ENCODE measurements at places on chromosomes 6 and 20.

DNA sequence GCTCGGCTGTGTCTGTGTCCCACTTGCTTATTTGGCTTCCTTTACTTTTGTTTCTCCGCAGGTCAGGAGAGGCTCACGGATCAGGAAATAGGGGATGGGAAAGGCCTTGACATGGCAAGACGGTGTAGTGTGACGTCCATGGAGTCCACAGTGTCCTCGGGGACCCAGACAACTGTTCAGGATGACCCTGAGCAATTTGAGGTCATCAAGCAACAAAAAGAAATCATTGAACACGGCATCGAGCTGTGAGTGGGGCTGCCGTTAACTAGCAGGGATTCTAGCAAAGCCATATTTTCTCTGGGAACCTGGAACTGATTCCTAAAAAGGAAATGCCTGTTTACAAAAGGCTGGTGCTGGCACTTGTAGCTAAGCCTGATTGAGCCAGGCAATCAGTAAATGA lies 54.4 kb downstream of the ARFGEF2 start:
- no peak for DNase-seq

- DNase-seq: no peak
These were observed 470.1 kb downstream of the MAFB start for GRCh38 chr20:40218971-40219370.

DNA sequence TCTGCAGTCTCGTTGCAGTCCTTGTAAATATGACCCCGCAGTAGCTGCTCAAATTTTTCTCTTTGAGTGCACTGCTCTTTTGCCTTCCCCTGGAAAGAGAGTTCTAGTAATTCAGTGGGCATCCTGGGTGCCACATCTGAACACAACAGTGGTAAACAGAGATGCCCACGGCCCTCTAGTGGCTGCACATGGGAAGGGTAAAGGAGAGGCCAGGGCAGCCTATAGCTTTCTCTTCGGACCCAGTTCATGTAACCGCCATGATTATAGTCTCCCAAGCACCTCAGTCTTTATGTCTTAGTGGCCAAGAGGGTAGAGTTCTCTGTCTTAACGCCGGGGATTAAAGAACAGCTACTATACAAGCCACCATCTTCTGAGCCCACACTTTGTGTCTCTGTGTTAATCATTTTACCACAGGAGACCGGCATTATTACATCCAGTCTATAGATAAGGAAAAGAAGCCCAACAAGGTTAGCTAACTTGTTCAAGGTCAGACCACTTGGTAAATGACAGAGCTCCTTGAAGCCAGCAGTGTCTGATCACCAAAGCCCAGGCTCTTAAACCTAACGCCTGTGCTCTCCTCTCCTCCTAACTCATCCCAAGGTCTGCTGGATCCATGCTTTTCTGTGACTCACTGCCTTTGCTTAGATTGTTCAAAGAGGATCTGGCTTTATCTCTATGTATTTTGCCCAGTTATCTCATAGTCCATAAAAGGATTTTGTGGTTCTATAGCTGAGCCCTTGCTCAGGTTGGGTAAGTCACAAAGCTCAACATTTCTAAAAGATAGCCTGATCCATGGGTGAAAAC lies 81.8 kb downstream of the ISM1 start:
- no peak for DNase-seq

GRCh38 chr6:136365776-136366354 lies 76.2 kb upstream of the BCLAF1 start:
- no peak for DNase-seq

GRCh38 chr6:158517581-158517980 lies 42.3 kb upstream of the TMEM181 start:
- DNase-seq: no peak

DNA sequence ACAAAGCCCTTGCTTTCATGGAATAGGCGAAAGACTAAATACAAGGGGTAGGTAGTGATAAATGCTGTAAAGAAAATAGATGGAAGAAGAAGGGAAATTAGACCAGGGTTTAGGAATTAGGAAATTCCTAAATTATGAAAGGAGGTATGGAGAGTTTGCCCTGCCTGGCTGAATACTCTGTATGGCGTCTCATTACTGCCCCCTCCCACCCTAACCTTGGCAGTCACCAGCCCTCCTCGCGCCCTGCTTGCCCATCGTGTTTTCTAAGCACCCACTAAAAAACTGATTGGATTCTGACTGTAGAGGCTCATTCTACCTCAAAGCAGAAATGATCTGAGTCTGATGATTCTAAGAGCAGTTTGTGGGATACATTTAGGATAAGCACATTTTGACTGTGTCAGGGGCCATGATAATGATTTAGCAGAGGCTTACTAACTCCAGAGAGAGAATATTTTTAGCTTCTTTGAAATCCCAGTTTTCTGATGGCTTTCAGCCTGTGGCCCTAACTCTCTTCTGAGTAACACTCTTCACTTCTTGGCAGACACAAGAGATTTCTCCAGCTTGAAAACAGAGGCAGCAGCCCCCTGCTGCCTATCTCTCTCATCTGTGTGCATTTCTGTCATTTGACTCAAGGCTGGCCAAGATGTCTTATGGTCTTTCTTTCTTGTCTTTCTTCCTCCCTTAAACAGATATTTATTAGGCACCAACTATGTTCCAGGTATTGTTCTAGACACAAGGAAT lies 1.4 kb upstream of the CHD6 start:
- DNase-seq: no peak
